ENCODE measurements at places on chromosomes 2 and 18.
A peak's percentile ranks its signal among the peaks of the same experiment; 100 is the strongest.

DNA sequence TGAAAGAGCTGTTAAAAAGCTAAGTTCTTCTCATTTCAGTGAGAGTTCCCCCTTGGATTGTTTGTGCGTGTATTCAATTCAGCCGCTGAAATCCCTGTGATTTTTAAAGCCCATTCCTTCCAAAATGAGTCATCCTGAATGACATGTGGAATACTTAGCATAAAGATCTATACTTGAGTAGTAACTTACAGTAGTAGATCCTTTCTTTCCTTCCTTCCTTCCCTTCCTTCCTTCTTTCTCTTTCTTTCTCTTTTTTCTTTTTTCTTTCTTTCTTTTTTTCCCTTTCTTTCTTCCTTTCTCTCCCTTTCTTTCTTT is 18.2 kb upstream of the SOX11 start:
- DNase-seq: no peak

DNA sequence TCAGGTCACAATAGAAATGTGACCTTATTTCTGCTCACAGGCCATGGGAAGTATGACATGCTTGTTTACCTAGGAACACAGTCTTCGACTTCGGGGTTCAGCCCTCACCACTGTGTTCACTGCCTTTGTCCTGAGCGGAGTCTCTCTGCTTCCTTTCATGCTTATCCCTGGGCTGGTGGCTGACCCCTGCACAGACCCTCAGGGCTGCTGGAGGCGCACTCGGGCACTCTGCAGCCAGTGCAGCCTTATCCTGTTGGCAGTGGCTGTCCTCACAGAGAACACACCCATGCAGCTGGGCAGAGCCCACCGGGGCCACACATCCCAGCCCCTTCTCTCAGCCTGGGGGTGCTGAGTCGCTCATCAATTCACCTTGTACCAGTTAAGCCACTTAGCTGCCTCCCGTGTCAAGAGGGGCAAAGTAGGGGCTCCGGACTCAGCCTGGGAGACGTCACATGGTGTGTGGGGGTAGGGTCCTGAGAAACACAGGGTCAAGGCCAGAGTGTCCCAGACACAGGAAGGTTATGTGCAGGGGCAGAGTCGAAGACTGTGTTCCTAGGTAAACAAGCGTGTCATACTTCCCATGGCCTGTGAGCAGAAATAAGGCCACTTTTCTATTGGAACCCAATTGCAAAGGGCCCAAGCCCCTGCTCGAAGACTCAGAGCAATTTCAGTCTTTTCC is 107.5 kb downstream of the FAM210A start:
- DNase-seq: no peak

GRCh38 chr2:135948642-135949355 is 36.6 kb downstream of the DARS1 start:
- DNase-seq: no peak

DNA sequence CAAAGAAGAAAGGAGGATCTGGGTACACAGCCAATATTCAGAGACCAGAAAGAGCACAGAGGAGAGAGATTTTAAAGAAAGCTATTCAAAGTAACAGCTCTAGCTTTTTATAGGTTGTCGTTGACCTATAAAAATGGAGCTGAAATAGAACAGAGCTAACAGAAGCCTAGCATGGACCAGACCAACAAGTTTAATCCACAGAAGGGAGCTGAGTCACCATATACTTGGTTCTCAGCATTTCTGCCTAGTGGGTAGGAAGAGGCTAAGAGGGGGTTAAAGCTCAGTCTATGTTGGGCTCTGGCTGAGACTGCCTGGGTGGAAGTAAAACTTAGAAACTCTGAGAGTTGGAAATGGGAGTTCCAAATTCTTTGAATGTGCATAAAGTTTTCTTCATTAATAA is 678.0 kb upstream of the CDH2 start:
- DNase-seq: no peak

GRCh38 chr18:61574665-61575064 is 241.4 kb downstream of the CDH20 start:
- DNase-seq: no peak

DNA sequence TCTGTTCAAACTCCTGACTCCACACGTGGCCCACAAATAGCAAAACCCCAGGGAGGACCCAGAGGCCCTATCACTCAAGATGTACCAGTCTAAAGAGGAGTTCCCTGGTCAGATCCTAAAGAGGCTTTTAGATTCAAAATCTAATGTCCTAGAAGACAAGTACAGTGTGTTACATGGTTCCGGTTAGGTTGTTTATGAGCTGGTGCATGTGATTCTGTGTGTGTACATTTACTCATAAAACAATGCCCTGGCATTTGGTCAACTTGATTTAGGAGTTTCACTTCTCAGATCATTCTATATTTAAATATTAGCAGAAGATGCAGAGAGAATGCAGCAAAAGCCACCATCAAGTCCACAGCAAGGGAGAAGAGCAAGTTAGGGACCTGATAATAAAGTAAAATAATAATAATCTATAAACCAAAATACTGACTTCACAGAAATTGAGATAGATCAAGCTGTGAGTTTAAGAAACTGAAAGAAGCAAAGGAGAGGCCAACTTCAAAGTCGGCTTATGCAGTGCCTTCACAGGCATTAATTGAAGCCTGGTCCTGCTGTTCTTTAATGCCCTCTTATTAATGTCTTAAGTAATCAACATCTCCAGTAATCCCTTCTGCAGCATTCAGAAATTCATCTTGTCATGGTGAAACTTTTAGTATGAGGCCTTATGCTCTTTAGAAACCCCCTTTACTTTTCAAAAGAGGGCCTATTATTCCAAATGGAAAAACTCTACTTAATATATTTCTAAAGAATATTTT is 4.2 kb upstream of the AP1S3 start:
- DNase-seq: no peak

- DNase-seq: peak; percentile 58
Measured at GRCh38 chr2:177239932-177240630, 24.4 kb downstream of the NFE2L2 start.

DNA sequence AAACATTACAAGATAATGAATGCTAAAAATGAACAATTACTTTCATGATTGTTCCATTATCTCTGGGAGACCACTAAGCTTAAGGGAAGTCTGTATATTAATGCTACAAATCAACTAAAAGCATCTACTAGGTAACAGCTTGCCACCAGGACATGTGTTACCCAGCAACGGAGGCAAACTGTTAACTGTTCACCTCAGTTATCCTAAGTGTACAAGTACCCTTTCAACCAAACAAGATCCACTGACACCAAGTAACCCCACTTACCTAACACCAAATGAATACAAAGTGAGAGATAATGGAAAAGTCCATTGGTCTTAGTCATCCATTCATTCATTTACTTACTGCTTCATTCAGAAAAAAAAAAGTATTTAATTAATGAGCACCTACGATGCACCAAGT is 54.7 kb upstream of the KIDINS220 start:
- no peak for DNase-seq

Measured in T47D (cell line).